ENCODE measurements at places on chromosomes 4 and X. TPM values are rescaled to one million over a fixed set of nuclear protein-coding genes. Genes with fewer than 3 reads are reported as not detected.

DNA sequence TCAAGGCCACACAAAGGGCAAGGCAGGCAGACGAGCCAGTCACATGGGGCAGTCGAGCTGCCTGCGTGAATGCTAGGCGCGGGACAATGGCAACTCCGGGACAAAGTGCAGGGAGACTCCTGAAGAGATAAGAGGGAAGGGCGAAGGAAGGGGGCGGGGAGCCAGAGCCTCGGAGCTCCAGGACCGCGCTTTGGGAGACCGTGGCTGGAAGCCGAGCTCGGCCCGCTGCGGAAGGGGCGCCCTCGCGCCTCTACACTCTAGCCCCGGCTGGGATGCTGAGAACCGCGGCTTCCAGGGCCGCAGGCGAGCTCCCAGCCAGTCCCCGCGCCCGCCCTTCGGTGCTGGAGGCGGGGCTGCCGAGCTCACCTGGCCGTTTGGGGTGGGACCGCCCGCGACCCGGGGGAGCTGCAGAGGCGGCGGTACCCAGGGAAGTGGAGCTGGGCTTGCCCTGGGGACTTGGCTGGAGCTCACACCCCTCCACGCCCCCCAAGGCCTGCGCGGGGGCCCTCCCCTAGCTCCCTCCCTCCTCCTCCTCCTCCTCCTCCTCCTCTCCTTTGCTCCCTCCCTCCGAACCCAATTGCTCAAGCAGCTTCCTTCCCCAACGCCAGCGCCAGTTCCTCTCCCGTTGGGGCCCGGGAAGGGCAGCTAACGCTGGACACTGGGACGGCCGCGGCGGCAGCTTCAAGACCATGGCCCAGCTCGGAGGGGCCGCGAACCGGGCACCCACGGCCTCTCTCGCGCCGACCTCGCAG lies at the start of gene SOWAHD:
SOWAHD (plus strand) TSS at position 610 of the 752 bp plus-strand sequence; CDS start at position 690, 80 bp downstream.
- DNase-seq: peak; percentile 85

Gene CLDN34
- not detected for total RNA-seq

DNA sequence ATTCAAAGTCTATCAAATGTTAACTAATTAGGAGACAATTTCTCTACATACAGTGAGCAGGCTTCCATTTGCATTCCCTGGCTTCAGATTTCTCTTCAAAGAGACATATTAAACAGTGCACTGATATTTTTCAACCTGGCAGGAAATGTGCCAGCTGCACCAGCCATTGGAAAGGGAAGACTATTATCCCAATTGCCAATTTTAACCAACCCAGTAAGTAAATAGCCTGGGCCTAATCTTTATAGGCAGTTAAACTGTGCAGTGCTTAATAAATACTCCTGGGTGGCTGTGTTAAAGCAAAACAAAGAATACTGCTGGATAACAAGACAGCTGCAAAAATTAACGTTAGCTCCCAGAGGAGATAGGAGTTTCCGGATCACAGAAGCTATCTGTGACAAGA lies 111.9 kb upstream of the GALNT7 start:
- DNase-seq: no peak

- no peak for DNase-seq
Measured at GRCh38 chr4:118395057-118395644, 42.3 kb upstream of the PRSS12 start.
